ENCODE measurements at places on chromosomes 13 and 19.

- no peak for DNase-seq
These were observed 9.6 kb upstream of the CEACAM5 start for GRCh38 chr19:41698746-41699230.

DNA sequence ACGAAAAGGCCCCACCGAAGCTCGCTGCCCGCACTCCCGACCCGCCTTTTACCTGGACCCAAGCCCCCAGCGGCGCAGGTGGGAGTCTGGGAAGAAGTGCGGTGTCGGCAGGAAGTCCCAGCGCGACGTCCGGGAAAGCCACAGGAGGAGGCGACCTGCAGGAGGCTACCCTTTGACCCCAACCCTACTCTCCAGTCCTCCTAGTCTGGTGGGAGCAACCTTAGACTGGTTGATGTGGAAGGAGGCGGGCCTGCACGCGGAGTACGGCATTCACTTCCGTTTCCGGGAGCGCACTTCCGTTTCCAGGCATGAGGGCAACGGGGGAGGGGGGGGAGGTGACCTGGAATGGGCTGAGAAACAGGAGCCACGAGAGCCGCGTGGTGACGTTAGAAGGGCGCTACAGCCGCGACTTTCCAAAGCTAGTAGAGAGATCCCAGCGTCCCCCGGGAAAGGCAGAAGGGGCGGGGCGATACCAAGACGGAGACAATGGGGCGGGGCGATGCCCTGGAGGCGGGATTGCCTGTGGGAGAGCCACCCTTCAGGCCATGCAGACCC is 28.5 kb downstream of the ZNF266 start:
- DNase-seq: peak; percentile 73

DNA sequence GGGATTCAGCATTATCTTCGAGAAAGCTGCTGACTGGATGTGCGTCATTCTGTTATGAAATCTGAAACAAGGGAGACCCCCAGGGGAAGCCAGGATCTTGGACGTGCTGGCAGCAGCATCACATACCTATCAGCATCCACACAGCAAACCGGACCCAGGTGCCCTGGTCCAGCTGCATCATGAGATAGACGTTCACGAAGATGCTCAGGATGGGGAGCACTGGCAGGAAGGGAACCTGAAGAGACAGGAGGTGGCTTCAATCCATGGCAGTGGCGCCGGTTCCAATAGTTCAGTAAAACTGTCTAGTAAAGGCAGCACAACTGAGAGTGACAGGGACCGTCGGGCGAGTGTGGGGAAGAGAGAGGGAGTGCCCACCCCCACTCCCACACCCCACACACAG is 79.5 kb downstream of the SLC7A1 start:
- DNase-seq: no peak

DNA sequence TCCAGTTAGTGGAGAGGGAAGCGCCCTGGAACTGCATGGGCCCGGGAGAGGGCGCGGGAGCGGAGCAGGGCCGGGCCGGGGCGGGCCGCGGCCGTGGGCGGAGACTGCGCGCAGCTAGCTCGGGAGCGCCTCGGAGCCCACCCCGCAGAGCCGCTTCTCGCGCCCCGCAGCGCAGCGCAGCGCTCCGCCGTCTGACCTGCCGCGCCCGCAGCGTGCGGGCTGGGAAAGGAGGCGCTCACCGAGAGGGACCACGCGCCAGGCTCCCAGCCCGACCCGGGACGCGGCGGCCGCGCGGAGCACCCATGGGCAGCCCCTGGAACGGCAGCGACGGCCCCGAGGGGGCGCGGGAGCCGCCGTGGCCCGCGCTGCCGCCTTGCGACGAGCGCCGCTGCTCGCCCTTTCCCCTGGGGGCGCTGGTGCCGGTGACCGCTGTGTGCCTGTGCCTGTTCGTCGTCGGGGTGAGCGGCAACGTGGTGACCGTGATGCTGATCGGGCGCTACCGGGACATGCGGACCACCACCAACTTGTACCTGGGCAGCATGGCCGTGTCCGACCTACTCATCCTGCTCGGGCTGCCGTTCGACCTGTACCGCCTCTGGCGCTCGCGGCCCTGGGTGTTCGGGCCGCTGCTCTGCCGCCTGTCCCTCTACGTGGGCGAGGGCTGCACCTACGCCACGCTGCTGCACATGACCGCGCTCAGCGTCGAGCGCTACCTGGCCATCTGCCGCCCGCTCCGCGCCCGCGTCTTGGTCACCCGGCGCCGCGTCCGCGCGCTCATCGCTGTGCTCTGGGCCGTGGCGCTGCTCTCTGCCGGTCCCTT is at the start of gene MLNR:
Gene MLNR (plus strand): TSS at position 303 of the 820 bp plus-strand sequence. CDS start 0 bp downstream, at position 303.
- DNase-seq: no peak

- no peak for DNase-seq
These were observed 40.8 kb upstream of the GPR183 start for GRCh38 chr13:99347911-99348451.

DNA sequence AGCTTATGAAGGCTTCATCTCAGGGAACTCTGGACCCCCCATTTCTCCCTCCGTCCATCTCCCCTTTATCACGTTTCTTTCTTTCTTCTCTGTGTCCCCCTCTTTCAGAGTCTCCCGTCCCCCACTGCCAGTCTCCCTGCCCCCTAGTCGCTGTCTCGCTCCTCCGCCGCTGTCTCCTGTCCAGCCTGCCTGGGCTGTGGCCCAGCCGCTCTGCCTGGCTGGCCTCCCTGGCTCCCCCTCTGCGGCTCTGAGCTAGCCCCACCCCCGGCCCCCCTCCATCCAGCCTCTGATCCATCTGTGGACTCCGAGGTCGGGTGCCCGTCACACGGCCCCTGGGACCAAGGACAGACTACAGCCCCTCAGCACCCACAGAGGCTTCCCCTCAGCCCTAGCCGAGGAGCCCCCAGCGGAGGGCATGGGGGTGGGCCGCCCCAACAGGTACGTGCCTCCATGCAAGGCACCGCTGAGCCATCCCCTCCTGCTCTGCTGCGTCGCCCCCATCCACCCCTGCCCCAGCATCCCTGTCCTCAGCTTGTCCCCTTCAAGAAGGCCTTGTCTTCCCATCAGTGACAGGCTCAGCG is 1.1 kb upstream of the KCNJ14 start:
- no peak for DNase-seq

DNA sequence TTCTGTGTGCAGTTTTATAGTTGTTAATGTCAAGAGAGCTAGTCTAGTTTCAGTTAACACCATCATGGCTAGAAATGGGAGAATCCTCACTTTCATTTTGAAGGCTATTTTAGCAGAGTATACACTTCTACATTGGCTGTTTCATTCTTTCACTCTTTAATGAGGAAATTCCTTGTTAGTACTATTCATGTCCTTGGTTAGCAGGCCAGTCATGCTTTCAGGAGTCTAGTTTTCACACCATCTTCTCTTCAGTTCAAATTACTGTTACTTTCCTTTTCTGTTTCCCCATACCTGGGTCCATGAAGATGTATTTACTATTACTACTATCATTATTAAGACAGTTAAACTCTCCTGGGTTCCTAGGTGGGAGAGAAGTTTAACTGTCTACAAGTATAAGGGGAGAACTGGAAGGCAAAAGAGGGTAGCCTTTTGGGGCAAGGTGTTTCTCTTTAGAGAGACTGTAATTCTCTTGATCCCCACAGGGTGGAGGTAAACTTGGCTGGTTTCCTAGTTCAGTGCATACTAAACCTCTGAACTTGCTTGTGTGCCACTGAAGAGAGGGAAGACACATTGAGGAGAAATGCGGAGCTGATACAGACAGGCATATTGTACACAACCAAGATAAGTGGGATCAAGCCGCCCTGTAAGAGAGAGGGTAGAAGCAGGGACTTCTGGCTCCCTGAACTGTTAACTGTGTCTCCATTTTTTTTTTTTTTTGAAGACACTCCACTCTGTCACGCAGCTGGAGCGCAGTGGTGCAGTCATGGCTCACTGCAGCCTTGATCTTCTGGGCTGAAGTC is 41.3 kb upstream of the IGFL4 start:
- no peak for DNase-seq

DNA sequence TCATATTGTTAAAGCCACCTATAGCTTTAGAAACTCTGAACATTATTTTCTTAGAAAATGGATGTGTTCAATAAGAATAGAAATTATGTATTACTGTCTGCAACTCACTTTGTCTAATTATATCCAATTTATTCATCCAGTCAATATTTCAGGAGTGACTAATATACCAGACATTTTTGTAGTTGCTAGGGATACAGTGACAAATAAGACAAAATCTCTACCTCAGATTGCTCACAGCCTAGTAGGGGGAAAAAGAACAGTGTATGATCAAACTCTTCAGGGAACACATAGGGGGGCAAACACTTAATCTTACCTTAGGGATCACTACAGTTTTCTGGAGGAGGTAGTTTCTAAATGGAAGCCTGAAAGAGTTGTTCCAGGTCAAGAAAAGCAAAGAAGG is 8.6 kb downstream of the BRCA2 start:
- DNase-seq: no peak

GRCh38 chr13:108326309-108326708 is 56.8 kb downstream of the TNFSF13B start:
- no peak for DNase-seq

DNA sequence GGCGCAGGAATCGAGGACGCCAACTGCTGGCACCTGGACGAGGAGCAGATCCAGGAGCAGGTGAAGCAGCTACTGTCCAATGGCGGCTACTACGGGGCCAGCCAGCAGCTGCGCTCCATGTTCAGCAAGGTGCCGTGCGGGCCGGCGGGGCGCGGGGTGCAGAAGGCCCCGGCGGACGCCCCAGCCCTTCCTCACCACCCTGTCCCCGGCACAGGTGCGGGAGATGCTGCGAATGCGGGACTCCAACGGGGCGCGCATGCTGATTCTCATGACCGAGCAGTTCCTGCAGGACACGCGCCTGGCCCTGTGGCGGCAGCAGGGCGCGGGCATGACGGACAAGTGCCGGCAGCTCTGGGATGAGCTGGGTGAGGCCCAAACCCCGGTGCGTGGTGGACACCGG is 13.6 kb downstream of the ZSWIM4 start:
- no peak for DNase-seq

GRCh38 chr19:954672-955494 is 29.0 kb downstream of the ARID3A start:
- DNase-seq: no peak

- DNase-seq: no peak
These were observed 24.9 kb downstream of the RCBTB2 start for GRCh38 chr13:48508011-48508410.

DNA sequence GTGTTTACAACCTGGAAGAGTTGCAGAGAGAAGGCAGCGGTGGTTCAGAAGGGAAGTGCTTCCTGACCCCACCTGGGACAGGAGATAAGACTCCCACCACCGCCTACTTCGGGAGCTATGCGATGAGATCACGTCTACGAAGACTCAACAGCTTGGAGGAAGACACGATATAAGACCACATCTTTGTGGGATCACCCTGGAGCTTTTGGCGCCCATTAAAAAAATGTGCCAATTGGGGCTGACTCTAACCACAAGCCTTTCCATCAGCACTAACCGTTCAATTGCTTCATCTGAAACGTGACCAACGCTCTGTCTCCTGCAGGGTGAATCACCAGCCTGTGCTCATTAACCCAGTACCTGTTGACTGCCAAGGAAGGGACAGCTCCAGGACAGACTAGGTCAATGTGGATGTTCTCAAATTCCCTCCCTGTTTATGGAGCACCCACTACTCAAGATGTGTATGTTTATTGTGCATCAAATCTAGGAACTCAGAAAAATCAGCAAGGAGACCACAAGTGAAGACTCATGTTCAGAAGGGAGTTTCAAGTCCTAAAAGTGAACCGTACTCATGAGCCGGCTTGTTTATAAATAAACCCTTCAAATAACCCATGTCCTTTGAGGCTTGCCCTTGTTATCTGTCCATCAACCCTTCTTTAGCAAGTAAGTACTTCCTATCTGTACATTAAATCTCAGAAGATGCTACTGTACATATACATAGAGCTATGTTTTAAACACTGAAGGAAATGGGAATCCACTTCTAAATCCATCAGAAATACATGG is 67.5 kb downstream of the LATS2 start:
- peak; percentile 50 for DNase-seq

DNA sequence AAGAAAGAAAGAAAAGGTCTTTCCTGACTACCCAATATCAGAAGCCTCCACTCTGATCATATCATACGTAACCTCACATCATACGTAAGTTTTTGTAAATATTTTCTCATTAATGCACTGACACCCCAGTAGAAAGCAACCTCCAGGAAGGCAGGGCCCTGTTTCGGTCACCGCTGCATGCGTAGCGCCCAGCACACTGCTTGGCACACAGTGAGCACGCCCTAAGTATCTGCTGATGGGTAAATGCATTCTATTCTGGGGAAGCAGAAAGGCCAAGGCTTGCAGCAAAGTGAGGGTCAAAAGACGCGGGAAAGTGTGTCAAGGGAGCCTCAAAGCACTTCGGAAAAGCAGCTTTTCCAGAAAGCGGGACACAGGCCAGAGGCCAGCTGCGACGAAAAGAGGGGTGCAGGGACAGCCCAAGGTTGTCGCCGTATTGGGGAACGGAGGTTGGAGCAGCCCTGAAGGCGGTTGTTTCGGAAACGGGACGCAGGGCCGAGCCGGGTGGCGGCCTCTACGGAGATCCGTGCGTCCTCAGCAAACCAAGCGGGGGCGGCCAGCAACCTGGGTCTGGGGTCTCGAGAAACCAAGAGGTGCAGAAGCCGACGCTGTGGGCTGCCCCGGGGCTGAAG is 463 bp downstream of the SUGP1 start:
- DNase-seq: no peak

- DNase-seq: no peak
These were observed 4.7 kb downstream of the MAB21L1 start for GRCh38 chr13:35471706-35472322.

- DNase-seq: no peak
These were observed 6.9 kb downstream of the UBE2L5 start for GRCh38 chr13:30429235-30429634.

- DNase-seq: no peak
These were observed 61.6 kb downstream of the LRCH1 start for GRCh38 chr13:46614582-46614981.

DNA sequence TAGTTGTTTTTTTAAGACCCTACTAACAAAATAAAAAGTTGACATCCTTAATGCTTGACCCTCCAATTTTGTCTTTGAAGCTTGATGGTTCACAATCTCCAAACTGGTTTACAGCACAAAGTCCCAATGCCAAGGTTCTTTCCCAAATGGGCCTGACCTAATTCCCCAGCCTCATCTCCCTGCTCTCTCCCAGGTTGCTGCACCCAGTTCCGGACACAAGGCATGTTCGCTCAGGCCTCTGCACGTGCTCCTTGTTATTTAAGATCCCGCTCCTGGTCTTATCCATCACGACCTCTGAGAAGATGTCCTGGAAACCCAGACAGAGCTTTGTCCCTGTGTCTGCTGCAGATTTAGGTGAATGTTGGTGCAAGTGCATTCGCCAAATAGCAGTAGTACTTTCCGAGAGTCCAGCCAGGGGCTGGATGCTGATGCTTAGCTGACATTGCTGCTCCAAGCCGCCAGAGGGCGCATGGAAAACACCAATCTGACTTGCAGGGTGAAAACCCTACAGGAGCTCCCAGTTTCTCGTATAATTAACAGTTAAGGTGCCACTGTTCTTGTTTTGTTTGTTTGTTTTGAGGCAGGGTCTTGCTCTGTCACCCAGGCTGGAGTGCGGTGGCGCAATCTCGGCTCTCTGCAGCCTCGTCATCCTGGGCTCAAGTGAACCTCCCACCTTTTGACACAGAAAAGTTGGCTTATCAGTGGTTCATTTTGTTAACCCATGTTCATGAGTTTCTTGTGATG is 18.5 kb downstream of the LYPD3 start:
- DNase-seq: peak; percentile 88

Data from sciatic nerve (tissue), 2 donors.